SK-N-SH treated with all-trans-retinoic acid at 6 μM for 48 hours (cell line): ENCODE measurements at places on chromosomes 1 and 21.

DNA sequence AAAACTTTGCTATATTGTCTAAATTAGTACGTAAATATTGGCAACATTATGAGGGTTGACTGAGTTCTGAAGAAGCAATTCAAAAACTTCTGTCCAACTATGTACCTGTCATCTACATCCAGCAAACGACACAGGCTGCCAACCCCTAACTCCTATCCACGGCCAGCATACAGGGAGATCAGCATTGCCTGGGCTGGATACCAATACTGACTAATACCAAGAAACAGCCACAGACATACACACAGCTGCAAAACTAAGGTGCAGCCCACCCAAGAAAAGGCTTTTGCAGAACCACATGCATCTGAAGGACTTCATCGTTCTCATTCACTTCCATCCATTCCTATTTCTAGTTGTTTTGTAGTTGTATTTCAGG lies 2.0 kb downstream of the KIAA0319L start:
- no peak for ATAC-seq

GRCh38 chr1:55604749-55605148 lies 389.6 kb upstream of the USP24 start:
- ATAC-seq, result no peak

DNA sequence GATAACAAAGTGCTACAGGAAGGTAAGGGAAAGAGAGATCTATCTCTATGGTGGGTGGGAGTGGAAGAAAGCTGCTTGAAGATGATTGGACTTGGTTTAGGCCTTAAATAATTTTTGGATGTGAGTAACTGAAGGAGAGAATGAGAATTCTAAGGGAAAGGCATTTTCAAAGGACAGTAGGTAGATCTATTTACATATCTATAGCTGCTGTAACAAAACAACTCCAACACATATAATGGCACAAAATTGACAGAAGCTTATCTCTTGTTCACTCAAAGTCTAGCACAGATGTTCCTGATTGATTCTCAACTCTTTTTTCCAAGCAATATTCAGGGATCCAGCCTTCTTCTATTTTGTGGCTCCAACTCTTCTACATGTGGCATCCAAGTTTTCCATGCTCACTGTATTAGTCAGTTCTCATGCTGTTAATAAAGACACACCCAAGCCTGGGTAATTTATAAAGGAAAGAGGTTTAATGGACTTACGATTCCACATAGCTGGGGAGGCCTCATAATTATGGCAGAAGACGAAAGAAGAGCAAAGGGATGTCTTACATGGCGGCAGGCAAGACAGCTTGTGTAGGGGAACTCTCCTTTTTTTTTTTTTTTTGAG lies 3.1 kb upstream of the DDAH1 start:
- ATAC-seq, result no peak

- no peak for ATAC-seq
These were observed 58.3 kb upstream of the PLA2G4A start for GRCh38 chr1:186770421-186770820.

GRCh38 chr1:103087256-103087655 lies 21.1 kb downstream of the COL11A1 start:
- ATAC-seq, result no peak

- no peak for ATAC-seq
These were observed 11.2 kb downstream of the RPL5 start for GRCh38 chr1:92843046-92843423.

DNA sequence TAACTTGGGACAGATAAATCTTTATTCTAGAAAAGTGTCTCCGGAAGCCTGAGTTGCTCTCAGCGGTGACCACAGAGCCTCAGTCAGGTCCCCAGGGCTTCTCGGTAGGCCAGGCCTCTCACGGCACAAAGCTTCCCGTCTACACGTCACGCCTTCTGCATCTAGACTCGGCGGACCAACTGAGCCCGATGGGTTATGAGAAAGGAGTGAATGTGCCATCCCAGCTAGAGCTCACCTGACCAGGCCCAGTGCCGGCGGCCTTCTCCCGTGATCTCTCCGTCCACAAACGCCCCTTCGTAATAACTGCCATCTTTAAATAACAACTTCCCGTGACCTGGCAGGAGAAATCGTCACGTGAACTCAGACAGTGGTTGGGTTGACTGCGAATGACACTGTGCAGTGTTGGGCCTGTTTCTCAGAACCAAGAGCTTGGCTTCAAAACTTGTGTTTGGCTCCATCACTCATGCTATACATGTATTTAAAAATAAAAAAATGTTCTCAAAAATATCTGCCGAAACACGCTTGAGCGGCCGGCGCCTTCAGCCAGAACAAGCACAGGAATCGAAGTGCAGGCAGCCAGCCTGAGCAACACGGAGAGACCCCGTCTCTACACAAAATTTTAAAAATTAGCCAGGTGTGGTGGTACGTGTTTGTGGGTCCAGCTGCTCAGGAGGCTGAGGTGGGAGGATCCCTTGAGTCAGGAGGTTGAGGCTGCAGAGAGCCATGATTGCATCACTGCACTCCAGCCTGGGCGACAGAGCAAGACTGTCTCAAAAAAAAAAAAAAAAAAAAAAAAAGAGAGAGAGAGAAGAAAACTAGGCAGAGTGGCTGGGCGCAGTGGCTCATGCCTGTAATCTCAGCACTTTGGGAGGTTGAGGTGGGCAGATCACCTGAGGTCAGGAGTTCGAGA lies 3.1 kb downstream of the MORN1 start:
- ATAC-seq, result no peak

DNA sequence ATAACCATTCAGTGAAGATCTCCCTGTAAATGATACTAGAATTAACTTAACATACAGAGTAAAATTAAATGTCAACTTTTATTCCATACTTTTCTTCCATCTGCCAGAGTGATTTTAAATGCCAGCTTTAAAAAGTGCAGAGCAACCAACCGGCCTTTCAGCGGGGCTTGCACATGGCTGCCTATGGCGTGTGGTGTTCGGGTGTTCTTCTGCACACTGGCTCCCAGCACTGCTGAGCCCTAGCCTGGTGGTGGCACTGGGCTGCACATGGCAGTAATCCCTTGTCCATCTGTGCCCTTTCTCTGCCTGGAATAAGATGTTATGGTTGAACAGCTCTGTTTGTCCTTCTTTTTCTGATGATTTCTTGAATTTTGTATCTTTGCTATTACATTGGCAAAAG lies 156.3 kb downstream of the SNX7 start:
- no peak for ATAC-seq

DNA sequence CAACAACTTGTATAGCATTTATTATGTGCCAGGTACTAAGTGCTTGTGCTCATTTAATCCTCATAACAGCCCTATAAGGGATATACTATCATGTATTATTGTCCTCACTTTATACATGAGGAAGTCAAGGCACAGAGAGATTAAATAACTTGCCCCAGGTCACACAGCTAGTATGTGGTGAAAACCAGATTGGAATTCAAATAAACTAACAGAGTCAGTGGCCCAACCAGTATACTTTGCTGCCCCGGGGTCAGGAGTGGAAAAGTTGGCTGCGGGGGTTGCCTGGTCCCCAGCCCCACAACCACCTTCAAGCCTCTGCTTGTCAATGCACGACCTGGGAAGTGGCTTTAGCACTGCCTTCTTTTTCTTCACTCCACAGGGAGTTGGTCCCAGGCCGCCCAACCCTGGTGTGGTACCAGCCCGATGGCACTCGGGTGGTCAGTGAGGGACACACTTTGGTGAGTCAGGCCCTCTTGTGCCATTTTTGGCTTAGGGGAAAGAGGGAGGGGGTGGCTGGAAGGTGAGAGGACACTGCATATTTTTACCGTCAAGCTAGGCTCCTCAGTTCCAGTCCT lies 2.5 kb downstream of the ADAM15 start:
- ATAC-seq, result no peak

GRCh38 chr1:186681801-186682200 lies 1.6 kb upstream of the PTGS2 start:
- no peak for ATAC-seq

DNA sequence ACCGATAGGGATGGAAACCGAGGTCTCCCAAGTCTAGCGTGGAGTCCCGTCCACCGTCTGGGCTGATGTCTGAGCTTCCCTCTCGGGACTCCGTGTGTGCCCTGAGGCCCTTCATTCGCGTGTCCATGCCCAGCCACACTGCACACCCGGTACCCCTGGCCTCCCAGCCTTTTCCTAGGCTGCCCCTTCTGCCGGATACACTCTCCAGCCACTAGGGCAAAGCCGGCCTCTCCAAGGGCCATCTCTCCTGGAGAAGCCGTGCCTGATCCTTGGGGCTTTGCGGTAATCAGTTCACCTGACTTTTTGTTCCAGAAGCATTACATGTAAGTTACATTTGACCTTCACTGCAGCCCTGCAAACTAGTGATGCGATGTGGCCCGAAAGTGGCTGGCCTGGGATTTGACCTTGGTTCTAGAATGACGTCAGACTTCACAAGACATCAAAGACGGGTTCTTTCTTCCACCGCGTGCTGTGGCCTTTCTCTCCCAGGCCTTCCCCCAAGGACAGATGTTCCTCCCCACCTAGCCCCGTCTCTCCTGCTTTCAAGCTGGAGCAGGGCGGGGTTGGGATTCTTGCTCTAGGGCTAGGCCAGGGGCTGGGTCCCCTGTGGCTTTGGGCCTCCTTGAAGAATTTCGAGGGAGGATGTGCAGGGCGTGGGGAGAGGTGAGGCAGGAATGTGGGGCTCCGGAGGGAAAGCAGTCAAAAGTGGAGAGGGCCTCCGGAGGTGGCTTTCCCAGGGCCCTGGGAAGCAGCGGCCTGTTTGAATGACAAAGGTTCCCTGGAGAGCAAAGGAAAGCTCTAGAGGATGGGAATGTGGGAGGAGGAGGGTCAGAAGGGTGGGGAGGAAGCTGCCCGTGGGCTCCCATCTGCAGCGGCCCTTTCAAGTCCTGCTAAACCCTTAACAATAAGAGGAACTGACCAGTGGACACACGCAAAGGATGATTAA lies 49.7 kb upstream of the SLC2A1 start:
- no peak for ATAC-seq

DNA sequence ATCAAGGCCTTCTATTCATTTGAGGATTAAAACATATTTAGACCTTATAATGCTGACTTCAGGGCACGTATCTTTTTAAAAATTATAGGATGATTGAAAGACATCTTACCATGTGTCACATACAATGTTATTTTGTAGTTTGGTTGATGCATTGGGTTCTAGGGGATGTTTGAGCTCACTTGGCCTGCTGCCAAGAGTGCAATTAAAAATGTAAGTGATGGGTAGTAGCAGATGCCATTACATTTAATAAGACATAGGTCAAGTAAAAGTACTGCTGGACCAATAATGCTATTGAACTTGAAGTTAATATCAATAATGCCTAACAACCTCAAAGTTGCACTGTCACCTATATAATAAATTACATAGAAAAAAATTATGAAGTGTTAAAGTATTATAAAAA lies 616.5 kb upstream of the RGS18 start:
- no peak for ATAC-seq

DNA sequence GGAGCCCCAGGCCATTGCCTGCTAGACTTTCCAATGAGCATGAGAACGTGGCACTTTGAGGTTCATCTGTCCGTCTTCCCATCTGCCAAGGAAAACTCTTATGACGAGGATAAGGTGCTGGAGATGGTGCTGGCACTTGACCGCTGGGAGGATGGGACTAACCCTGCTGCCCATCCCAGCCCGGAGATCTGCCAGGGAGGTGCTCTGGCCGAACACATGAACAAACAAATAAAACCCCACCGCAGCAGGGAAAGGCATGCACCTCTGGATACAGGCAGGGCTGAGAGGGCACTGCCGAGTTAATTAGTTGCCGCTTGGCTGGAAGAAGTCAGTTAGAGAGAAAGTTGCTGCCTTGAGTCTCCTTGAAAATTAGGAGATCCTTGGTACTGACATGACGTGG lies 308.4 kb downstream of the AJAP1 start:
- no peak for ATAC-seq

DNA sequence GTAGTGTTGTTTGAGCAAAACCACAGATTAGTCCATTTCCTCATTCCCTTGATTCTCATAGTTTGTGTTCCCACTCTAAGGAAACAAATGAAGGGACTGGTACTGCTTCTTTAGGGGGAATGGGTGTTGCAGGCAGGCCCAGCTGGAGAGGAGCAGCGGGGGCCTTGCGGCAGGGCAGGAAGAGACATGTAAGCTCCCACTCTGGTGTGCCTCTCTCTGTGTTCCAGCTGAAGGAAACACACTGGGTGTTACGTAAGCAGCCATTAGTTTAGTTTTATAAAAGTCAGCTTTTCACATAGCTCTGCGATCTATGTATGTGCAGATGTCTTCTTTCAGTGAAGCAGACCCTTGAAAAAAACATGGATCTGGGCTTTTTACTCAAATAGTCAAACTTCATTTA lies 99.5 kb downstream of the CACHD1 start:
- ATAC-seq, result no peak

GRCh38 chr1:36944883-36945282 lies 89.4 kb downstream of the GRIK3 start:
- ATAC-seq, result no peak

GRCh38 chr1:8639148-8639547 lies 178.3 kb downstream of the RERE start:
- no peak for ATAC-seq

GRCh38 chr1:149884433-149885338 lies 14.7 kb upstream of the BOLA1 start:
- no peak for ATAC-seq

- ATAC-seq, result no peak
These were observed 99.6 kb upstream of the ZC3H11B start for GRCh38 chr1:219712506-219712905.

- ATAC-seq, result no peak
These were observed 10.2 kb upstream of the SLC19A2 start for GRCh38 chr1:169495916-169496315.

DNA sequence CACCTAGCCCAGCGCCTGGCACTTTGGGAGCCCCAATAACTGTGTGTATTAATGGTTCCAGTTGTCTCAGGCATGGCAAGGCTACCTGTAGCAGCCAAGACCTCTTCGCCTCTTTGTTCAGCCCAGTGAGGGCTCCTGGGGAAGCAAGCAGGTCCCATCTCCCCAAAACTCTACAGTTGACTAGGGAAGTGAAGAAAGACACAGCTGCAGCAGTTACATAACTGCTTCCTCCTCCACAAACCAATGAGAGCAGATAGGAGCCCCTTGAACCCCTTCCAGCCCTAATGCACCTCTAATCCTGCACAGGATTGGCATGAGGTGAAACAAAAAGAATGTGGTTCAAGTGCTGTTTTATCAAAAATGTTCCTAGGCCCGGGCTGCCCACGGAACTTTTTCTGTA lies 100.5 kb downstream of the SYF2 start:
- ATAC-seq, result no peak

- no peak for ATAC-seq
These were observed 32.5 kb downstream of the TFF3 start for GRCh38 chr21:42282715-42283114.

DNA sequence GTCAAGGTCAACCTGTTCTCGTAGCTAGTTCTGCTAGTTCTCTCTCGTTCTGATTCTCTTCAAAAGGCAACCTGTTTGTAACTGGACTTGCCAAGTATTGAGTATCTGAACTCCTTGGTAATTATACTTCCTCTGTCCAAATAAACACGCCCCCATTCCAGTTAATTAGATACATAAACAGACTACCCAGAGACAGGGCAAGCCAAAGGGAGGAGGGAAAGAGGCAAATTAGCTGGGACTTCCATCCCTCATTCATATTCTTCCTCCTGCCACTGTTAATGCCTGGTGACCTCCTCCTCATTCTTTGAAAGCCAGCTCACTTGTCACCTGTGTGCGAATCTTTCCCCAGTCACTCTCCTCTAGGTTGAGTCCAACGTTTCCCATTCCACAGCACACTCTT lies 62.9 kb downstream of the LPAR3 start:
- ATAC-seq, result no peak
